ENCODE measurements at places on chromosomes 4 and X. TPM values are rescaled to one million over a fixed set of nuclear protein-coding genes. Genes with fewer than 3 reads are reported as not detected.

DNA sequence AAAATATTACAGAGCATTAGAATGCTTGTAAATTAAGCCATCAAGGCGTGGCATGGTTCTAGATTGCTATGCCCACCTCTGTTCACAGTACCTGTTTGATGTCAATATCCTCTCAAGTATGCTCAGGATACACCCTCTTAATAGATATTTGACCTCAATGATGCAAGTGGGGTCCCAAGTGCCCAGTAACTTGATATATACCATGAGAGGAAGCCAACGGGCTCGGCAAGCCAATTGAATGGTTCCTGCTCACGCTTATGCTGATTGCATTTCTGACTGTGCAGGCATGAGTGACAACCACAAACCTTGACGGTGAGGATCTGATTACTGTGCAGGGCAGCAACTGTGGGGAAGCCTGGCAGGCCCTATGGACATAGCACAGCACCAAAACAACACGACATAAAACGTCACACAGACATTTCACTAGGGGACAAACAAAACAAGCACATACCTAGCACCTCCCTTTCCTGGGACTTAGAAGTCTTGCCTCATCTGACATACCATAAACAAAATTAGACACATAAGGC, 179.1 kb upstream of the ETNPPL start:
- DNase-seq, result no peak
- H3K4me1 ChIP-seq, result no peaks in the 10 kb centered on the region
- H3K36me3 ChIP-seq, result no peaks in the 10 kb centered on the region
- no peak overlapping the region for H3K4me3 ChIP-seq
- H3K27me3 ChIP-seq, result peaks cover 3% of the 10 kb centered on the region

GRCh38 chr4:174582463-174582862, 60.2 kb upstream of the HPGD start:
- no peak for DNase-seq
- H3K27me3 ChIP-seq, result no peaks in the 10 kb centered on the region
- H3K4me1 ChIP-seq, result no peaks in the 10 kb centered on the region
- H3K4me3 ChIP-seq, result no peak overlapping the region
- no peak overlapping the region for H3K27ac ChIP-seq

GRCh38 chrX:143568467-143568866, 51.2 kb upstream of the SPANXN3 start:
- no peak overlapping the region for H3K4me3 ChIP-seq
- no peaks in the 10 kb centered on the region for H3K27me3 ChIP-seq
- no peak for DNase-seq
- H3K36me3 ChIP-seq, result no peaks in the 10 kb centered on the region

GRCh38 chr4:10204401-10205058, 87.9 kb upstream of the WDR1 start:
- no peaks in the 10 kb centered on the region for H3K27me3 ChIP-seq
- DNase-seq, result no peak
- H3K27ac ChIP-seq, result no peak overlapping the region
- no peaks in the 10 kb centered on the region for H3K4me1 ChIP-seq
- H3K36me3 ChIP-seq, result no peaks in the 10 kb centered on the region

DNA sequence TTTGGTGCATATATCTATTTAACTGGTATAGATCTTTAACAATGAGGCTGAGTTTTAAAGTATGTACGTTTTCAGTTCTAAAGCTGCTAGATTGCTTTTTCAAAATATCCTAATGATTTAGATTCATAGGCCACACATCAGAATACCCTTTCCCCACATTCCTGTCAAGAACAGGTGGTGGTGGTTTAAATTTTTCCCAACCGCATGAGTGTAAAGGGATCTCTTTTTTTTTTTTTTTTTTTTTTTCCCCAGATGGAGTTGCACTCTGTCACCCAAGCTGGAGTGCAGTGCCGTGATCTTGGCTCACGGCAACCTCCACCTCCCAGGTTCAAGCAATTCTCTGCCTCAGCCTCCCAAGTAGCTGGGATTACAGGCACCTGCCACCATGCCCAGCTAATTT, 28.0 kb downstream of the NUP54 start:
- H3K4me3 ChIP-seq, result no peak overlapping the region
- H3K4me1 ChIP-seq, result no peaks in the 10 kb centered on the region
- H3K27me3 ChIP-seq, result no peaks in the 10 kb centered on the region
- H3K36me3 ChIP-seq, result peaks cover 38% of the 10 kb centered on the region
- no peak overlapping the region for H3K27ac ChIP-seq
- no peak for DNase-seq

GRCh38 chr4:97987019-97987648, 156.1 kb downstream of the STPG2 start:
- no peaks in the 10 kb centered on the region for H3K4me1 ChIP-seq
- no peak overlapping the region for H3K27ac ChIP-seq
- H3K4me3 ChIP-seq, result no peak overlapping the region
- DNase-seq, result no peak

GRCh38 chr4:182799515-182800215, 117.5 kb downstream of the DCTD start:
- H3K36me3 ChIP-seq, result no peaks in the 10 kb centered on the region
- no peak overlapping the region for H3K27ac ChIP-seq
- H3K27me3 ChIP-seq, result no peaks in the 10 kb centered on the region
- H3K4me3 ChIP-seq, result no peak overlapping the region
- DNase-seq, result no peak

- H3K27ac ChIP-seq, result no peak overlapping the region
- H3K4me1 ChIP-seq, result no peaks in the 10 kb centered on the region
- H3K27me3 ChIP-seq, result no peaks in the 10 kb centered on the region
These were observed 6.0 kb downstream of the P2RY4 start for GRCh38 chrX:70254063-70254400.

DNA sequence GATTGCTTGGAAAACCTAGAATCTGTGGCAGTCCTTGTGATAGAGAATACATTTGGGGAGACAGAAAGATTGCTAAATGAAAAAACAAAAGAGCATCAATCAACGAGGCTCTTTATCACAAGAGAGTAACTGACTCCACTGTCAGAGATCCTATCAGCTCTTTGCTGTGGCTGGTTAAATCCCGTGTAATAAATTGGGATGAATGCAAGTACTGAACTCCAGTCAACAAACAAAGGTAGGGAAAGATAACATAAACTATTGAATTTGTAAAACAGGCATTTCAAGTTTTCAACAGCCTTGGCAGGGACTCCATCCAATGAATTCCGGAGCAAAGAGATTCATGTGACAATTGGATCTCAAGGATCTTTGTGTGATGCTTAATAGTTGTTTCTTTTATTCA, 21.3 kb downstream of the MMRN1 start:
- no peak for DNase-seq
- H3K4me3 ChIP-seq, result no peak overlapping the region
- H3K36me3 ChIP-seq, result no peaks in the 10 kb centered on the region
- H3K27me3 ChIP-seq, result no peaks in the 10 kb centered on the region
- no peak overlapping the region for H3K27ac ChIP-seq

- H3K4me3 ChIP-seq, result no peak overlapping the region
- no peaks in the 10 kb centered on the region for H3K4me1 ChIP-seq
- H3K27me3 ChIP-seq, result no peaks in the 10 kb centered on the region
- H3K36me3 ChIP-seq, result no peaks in the 10 kb centered on the region
- H3K27ac ChIP-seq, result no peak overlapping the region
These were observed 74.8 kb upstream of the PASD1 start for GRCh38 chrX:151488677-151489076.

- H3K27ac ChIP-seq, result no peak overlapping the region
- H3K27me3 ChIP-seq, result no peaks in the 10 kb centered on the region
- no peaks in the 10 kb centered on the region for H3K4me1 ChIP-seq
- no peaks in the 10 kb centered on the region for H3K36me3 ChIP-seq
- H3K4me3 ChIP-seq, result no peak overlapping the region
These were observed 38.2 kb downstream of the CENPI start for GRCh38 chrX:101136235-101136634.

DNA sequence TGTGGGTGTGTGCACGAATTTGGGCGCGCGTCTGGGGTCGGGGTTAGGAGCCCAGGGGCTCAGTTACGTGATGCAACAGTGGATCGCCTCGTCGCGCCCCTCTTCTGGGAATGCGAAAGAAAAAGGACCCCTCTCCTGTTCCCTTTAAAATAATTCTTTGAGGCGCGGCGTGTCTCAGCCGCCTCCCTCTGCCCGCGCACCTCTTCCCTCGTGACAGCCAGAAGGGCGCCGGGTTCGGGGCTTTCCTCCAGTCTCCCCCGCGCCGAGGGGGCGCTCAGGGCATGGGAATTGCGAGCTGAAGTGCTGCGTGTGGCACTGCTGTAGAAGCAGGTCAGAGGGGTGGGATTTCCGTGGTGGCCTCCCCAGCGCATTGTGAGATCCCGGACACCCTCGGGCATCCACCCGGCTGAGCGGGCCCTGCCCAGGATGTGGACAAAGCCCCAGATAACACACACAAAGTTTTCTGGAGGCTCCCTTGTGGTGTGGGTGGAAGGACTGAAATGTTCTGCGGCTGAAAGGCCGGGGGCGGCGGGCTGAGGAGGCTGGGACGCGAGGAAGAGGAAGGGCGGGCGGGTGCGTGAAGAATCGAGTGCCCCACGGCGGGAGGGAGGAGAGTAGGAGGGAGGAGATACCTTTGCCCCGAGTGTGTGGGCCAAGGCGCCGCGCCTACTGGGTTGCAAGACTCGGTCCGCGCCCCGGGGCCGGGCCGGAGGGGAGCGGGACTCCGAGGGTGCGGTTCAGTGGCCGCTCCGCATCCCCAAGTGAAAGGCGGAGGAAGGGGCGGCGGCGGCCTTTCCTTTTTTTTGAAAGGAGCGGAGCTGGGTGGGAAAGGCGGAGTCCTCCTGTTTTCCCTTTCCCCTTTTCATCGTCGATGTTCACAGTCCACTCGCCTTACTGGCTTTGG, 752 bp downstream of the SEPTIN11 start:
- H3K4me3 ChIP-seq, result peak overlapping the region; percentile 85
- peaks cover 6% of the 10 kb centered on the region for H3K4me1 ChIP-seq
- H3K36me3 ChIP-seq, result no peaks in the 10 kb centered on the region
- peak overlapping the region; percentile 73 for H3K27ac ChIP-seq

DNA sequence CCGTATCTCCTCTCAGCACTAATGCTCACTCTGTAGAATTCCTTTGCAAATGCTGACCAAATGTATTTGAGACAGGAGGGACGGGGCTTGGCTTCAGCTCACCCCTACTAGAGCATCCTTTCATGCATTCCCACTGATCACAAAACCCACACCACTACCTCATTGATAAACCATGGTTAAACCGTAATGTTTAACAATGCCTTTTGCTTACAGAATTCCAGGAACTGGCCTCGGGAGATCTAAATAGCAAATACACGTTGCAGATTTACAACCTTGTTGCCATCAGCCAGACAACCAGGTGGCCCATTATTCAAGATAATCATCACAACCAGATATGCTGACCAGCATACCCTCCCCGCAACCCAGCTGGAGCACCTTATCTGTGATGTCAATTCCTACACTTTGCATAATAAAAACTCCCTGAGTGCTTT, 391.9 kb downstream of the KCTD8 start:
- H3K36me3 ChIP-seq, result no peaks in the 10 kb centered on the region
- no peaks in the 10 kb centered on the region for H3K4me1 ChIP-seq
- no peak for DNase-seq
- H3K4me3 ChIP-seq, result no peak overlapping the region

DNA sequence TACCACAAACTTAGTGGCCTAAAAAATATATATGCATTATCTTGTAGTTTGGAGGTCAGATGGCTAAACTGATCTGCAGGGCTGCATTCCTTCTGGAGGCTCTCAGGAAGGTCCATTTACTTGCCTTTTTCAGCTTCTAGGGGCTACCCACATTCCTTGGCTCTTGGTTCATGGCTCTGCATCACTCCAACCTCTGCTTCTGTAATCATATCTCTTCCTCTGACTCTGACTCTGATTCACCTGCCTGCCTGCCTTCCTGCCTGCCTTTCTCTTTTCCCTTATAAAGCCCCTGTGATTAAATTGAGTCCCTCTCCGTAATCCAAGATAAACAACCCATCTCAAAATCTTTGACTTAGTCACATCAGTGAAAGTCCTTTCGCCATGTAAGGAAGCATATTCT, 25.0 kb upstream of the FRMPD4 start:
- no peaks in the 10 kb centered on the region for H3K27me3 ChIP-seq
- no peak overlapping the region for H3K27ac ChIP-seq
- no peak overlapping the region for H3K4me3 ChIP-seq
- H3K36me3 ChIP-seq, result no peaks in the 10 kb centered on the region

DNA sequence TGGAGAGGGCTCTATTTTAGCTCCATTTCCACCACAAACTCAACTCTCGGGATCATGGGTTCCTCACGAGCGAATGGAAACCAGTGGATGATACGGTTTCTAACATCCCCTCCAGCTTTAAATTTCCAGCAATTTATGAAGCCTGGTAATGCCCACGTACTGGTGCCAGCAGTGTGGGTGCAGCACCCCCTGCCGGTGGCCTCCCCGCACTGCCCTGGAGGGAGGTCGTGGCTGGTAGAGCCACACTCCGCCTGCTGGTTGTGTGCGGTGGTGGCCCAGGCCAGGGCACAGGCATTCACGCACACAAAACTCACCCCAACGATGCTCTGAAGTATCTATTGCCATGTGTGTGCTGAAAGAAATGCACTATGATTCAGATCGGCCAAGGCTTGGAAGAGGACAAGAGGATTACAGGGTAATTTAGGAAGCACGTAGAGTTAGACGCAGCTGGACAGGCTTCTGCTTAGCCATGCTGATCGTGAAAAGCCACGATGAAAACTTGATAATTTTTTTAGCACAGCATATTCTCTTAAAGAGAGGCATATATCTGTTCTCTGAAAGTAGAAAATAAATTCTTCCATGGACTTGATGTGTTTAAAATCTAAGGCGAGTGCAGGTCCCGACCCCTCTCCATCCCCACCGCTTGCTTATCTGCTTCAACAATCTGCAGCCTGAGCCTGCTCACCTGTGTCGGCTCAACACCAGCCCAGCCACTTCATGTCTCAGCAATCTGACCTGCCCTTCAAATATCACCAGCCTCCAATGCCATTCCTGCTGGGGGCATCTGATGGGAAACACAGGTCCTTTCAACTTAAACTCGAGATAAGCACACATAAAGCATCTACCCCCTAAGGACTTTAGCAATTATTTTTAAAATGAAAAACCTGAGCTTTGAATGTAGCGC, 59.1 kb downstream of the SCD5 start:
- no peaks in the 10 kb centered on the region for H3K27me3 ChIP-seq
- no peak overlapping the region for H3K27ac ChIP-seq
- H3K4me3 ChIP-seq, result no peak overlapping the region
- DNase-seq, result peak; percentile 20
- H3K4me1 ChIP-seq, result no peaks in the 10 kb centered on the region

DNA sequence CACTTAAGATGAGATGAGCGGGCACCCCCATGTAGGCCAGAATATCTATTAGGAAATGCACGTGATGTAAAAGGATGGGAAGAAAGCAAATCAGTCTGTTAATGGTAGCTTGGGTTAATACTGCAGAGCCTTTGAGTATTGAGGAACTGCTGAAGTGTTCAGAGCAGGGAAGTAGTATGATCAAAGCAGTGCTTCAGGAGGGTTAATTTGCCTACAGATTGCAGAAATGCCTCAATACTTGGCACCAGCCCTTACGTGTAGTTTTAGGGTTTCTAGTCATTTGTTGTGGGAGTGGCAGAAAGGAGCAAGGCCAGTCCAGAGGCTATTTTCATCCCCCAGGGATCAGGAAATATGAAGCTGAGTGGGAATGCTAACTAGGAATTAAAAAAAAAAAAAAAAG, 19.7 kb downstream of the ZFX start:
- peaks cover 12% of the 10 kb centered on the region for H3K4me1 ChIP-seq
- no peak overlapping the region for H3K4me3 ChIP-seq
- no peak for DNase-seq
- no peaks in the 10 kb centered on the region for H3K36me3 ChIP-seq

The CCKAR gene
- total RNA-seq, result not detected

The MSANTD1 gene
- total RNA-seq, result 0.46 TPM

The RNF128 gene
- total RNA-seq, result not detected

The CCNG2 gene
- 3.7 TPM for total RNA-seq

The SYN1 gene
- total RNA-seq, result 0.60 TPM

The ADRA2C gene
- total RNA-seq, result not detected

The AVPR2 gene
- total RNA-seq, result not detected

The HTN3 gene
- not detected for total RNA-seq

The ADAMTS3 gene
- not detected for total RNA-seq

The GAGE12F gene
- not detected for total RNA-seq
